ENCODE measurements at places on chromosomes 5 and 9. TPM values are rescaled to one million over a fixed set of nuclear protein-coding genes. Genes with fewer than 3 reads are reported as not detected.

GRCh38 chr9:110802416-110803035 is 133.9 kb downstream of the MUSK start:
- H3K27me3 ChIP-seq, result no peaks in the 10 kb centered on the region
- no peak overlapping the region for H3K4me3 ChIP-seq
- no peaks in the 10 kb centered on the region for H3K36me3 ChIP-seq
- no peaks in the 10 kb centered on the region for H3K4me1 ChIP-seq

DNA sequence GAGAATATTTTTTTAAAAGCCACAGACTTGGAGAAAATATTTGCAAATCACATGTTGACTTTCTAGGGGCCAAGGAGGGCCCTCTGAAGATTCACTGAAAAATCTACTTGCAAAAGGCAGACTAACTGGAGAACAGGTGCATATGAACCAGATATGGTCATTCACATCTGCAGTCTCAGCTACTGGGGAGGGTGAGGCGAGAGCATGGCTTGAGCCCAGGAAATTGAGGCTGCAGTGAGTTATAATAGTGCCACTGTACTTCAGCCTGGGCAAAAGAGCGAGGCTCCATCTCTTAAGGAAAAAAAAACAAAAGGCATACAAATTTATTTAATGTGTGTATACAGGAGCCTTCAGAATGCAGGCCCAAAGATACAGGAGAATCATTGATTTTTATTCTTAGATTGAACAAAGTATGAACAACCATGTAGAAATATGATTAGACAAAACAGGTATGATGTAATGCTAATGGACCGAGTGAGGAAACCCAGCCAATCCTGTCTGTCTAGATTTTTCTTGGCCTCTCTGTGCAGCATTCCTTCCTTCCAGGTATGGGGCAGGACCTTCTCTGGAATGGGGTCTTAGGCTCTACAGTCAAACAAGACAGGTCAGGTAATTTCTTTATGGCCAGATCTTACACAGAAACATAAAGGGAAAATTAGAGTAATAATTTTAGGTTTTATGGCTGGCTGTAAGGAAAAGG is 15.3 kb upstream of the SLC27A6 start:
- DNase-seq, result no peak
- no peaks in the 10 kb centered on the region for H3K36me3 ChIP-seq
- no peak overlapping the region for H3K27ac ChIP-seq
- H3K4me1 ChIP-seq, result no peaks in the 10 kb centered on the region
- no peak overlapping the region for H3K4me3 ChIP-seq

DNA sequence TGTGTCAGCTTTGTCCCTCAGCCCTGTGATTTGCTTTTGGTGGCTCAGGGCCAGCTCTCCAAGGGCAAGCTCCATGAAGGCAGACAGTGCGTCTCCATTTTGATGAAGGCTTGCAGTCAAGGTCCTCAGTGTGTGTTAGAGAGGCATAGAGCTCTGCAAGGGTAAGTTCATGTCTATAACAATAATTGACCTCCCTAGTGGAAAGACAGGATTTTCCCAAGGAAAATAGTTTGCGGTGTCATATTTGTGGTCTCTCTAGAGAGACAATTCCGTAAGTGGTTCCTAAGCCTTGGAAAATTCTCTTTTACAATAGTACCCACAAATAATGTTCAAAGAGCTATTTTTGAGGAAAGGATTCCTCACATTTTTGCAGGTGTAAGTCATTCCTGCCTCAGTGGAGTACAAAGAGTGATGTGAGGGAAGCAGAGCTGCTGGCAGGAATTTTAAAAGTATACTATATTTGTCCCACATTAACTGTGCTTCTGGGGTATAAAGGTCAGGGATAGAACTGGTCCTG is 40.2 kb downstream of the SLC1A3 start:
- H3K27ac ChIP-seq, result no peak overlapping the region
- H3K4me1 ChIP-seq, result no peaks in the 10 kb centered on the region
- H3K4me3 ChIP-seq, result no peak overlapping the region
- no peaks in the 10 kb centered on the region for H3K27me3 ChIP-seq
- no peak for DNase-seq

The FLT4 gene
- 2.6 TPM for total RNA-seq

GRCh38 chr9:95478335-95478734 is 38.4 kb downstream of the PTCH1 start:
- no peak overlapping the region for H3K4me3 ChIP-seq
- H3K27me3 ChIP-seq, result no peaks in the 10 kb centered on the region
- no peak for DNase-seq
- H3K27ac ChIP-seq, result no peak overlapping the region

The SH3PXD2B gene
- total RNA-seq, result 12.8 TPM

The FREM1 gene
- 0.23 TPM for total RNA-seq

DNA sequence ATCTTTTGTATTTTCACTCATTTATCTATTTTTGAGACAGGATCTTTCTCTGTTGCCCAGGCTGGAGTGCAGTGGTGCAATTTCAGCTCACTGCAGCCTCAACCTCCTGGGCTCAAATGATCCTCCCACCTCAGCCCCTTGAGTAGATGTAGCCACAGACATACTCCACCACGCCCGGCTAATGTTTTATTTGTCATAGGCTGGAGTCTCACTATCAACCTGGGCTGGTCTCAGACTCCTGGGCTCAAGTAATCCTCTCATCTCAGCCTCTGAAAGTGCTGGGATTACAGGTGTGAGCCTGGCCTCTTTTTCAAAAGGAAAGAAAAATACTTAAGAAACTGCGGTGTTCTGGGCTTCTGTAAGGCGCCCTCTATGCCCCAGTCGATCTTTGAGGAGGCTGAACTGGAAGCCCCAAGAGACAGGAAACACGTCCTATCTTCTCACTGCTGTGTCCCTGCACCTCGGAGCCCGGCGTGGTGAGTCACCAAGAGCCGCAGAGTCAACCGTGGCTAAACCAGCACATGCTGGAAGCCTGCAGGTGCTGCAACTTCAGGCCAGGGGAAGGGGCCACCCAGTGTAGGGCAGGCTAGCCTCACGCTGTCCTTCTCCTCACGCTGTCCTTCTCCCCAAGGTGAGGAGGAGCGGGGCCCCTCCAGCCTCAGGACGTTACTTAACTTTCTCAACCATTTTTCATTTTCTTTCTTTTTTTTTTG is 15.2 kb upstream of the LHX3 start:
- H3K4me1 ChIP-seq, result peaks cover 16% of the 10 kb centered on the region
- no peak for DNase-seq
- no peak overlapping the region for H3K4me3 ChIP-seq
- H3K27ac ChIP-seq, result no peak overlapping the region
- peaks cover 11% of the 10 kb centered on the region for H3K36me3 ChIP-seq

- DNase-seq, result no peak
- H3K27me3 ChIP-seq, result no peaks in the 10 kb centered on the region
- H3K4me1 ChIP-seq, result peaks cover 45% of the 10 kb centered on the region
- H3K4me3 ChIP-seq, result no peak overlapping the region
Measured at GRCh38 chr9:106921341-106921899, 58.5 kb downstream of the ZNF462 start.

- no peak for DNase-seq
- no peaks in the 10 kb centered on the region for H3K27me3 ChIP-seq
- no peak overlapping the region for H3K4me3 ChIP-seq
- peaks cover 41% of the 10 kb centered on the region for H3K4me1 ChIP-seq
- no peaks in the 10 kb centered on the region for H3K36me3 ChIP-seq
Measured at GRCh38 chr9:86407022-86407421, 52.8 kb upstream of the TUT7 start.

- no peak for DNase-seq
- no peaks in the 10 kb centered on the region for H3K36me3 ChIP-seq
- no peaks in the 10 kb centered on the region for H3K4me1 ChIP-seq
- H3K27ac ChIP-seq, result no peak overlapping the region
- H3K4me3 ChIP-seq, result no peak overlapping the region
Measured at GRCh38 chr5:166909040-166909439, 1382.4 kb upstream of the WWC1 start.

DNA sequence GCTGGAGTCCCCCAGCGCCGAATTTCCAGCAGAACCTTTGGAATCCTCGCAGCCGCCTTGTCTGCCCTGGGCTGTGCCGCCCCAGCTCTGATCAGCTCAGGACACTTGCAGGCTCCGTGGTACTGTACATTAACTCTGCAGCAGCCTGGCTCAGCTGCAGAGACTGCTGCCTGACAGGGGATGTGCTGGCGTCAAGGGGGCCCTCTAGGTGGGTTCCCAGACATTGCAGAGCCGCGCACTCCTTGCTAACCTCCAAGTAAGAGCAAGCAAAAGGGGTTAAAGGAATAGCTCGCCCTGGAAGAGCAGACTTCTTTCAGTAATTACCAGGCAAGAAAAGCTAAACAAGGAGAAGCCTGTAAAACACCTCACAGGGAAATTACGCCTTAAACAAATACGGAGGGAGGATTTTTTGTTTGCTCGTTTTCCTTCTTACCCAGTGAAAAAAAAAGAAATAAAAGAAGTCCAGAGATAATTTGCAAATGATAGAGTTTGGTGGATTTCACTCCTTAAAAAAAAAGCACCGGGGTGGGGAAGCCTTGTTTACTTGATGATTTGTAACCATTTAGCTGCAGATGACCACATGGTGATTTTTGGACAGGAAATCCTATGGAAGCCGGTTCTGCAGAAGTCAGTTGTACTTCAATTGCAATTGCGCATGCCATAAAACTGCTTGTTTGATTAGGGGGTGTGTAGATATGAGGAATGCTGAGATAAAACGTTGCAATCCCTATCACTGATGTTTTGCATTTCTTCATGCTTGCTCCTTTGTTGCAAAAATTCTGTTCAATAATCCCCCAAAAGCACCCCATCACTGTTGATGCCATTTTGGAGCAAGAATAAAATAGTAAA is 305.8 kb downstream of the PDE4D start:
- no peak overlapping the region for H3K27ac ChIP-seq
- H3K4me1 ChIP-seq, result peaks cover 66% of the 10 kb centered on the region
- DNase-seq, result no peak
- no peaks in the 10 kb centered on the region for H3K27me3 ChIP-seq
